ENCODE measurements at places on chromosomes 11 and 22.

DNA sequence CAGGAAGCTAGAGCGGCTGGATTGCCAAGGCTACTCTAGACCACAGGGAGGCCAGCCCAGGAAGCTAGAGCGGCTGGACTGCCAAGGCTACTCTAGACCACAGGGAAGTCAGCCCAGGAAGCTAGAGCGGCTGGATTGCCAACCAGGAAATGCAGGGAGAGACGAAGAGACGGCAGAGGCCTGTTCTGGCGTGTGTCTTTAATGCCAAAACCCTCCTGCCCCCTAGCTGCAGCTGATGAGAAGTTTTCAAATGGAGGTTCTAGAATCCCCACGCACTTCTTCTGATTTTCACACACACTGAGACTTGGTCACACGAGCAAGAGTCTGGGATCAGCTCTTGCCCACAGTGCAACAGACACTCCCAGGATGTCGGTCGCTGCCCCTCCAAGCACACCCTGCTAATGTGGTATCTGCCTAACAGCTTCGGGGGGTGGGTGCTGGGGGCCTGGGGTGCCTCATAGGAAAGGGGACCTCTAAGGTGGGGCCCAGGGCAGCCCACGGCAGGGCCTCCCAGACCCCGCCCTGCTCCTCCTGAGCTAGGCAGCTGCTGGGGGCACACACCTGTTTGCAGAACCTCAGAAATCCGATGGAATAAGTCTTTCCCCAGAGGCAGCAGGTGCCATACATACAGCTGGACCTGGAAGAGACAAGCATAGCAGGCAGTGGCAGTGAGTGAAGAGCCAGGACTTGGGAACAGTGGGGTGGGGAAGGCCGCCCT lies 28.5 kb downstream of the MAFF start:
- no peak for DNase-seq

DNA sequence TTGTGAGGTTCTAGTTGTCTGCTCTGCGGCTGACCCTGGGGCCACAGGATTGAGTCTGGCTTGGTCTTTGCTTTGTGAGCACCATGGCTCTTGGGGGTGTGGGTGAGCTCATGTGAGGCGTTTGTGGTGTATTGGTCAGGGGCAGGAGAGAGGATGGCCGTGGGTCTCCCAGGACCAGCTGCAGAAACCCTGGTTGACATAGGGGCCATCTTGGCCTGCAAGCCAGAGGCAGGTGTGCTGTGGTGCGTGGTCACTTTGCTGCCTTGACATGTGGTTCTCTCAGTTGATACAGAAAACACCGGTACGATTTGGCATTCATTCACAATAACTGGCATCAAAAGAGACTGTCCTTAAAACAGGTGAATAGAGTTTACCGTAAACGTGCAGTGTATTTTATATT lies 11.3 kb downstream of the PHRF1 start:
- no peak for DNase-seq

- no peak for DNase-seq
Observed at GRCh38 chr11:33177676-33178336, 16.5 kb upstream of the CSTF3 start.

- no peak for DNase-seq
Observed at GRCh38 chr11:17256512-17256911, 20.0 kb upstream of the NUCB2 start.

DNA sequence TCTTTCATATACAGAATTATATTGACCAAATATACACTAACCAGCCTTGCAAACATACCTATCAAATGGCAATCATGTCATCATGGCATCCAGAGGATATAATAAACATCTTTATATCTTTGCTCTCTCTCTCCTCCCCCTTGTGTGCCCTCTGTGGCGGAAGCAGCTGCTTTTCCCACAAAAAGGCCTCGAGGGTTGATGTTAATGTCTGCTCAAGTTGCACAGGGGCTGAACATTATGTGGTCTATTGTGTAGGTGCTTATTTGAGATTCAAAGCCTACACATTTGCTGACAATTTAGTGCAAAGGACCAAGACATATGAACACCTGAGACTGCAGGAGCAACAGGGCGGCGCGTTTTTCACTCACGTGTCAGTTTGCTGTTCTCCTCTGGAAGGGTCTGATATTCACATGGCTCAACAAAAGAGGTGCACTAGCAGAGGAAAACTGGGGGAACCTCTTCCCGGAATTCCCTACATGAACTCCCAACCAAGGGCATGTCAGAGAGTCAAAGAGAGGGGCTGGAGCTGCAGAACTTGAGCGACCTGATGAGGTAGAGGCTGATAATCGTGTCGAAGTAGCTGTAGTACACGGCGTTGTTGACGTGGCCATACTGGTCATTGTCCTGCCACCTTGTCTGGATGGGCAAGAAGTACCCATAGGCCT lies 138.8 kb downstream of the RCN1 start:
- no peak for DNase-seq

DNA sequence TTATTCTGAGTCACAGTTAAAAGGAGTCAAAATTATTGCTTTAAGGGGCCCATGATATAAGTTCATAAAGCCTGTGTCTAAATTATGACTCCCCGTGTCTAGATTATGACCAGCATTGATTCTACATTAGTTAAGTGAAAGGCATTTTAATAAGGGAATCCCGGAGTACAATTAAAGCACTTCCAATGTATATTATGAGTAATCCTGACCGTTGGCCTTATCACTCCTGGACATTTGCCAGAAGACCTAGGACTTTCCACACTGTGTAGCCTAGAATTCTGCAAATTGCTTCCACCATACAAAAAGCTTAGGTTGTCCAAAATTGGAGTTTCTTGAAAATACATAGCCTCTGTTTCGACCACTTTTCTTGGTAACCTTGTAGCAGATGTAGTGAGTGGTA lies 1292.6 kb downstream of the LRRC4C start:
- DNase-seq = no peak
